Effector memory CD8-positive, alpha-beta T cell (primary cell): ENCODE measurements at places on chromosomes 7 and 10.

DNA sequence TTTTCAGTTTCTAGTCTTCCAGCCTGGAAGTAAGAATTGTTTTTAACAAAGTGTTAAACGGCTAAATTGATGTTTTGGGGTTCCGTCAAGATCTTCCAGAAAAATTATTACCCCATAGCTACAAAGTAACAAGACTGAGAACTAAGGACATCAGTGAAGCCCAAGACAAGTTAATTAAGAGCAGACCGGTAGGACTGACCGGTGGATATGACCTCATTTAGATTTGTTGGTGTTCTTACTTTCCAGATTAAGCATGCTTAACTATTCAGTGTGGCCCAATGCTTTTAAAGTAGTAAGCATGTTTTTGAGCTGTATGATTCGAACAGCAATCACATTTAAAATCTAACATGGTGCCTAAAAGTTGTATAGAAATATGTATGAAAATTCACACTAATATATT, 73.1 kb upstream of the RPA3 start:
- peaks cover 8% of the 10 kb centered on the region for H3K4me1 ChIP-seq
- H3K27ac ChIP-seq: no peak overlapping the region
- no peaks in the 10 kb centered on the region for H3K27me3 ChIP-seq
- no peak for DNase-seq
- no peak overlapping the region for H3K4me3 ChIP-seq

DNA sequence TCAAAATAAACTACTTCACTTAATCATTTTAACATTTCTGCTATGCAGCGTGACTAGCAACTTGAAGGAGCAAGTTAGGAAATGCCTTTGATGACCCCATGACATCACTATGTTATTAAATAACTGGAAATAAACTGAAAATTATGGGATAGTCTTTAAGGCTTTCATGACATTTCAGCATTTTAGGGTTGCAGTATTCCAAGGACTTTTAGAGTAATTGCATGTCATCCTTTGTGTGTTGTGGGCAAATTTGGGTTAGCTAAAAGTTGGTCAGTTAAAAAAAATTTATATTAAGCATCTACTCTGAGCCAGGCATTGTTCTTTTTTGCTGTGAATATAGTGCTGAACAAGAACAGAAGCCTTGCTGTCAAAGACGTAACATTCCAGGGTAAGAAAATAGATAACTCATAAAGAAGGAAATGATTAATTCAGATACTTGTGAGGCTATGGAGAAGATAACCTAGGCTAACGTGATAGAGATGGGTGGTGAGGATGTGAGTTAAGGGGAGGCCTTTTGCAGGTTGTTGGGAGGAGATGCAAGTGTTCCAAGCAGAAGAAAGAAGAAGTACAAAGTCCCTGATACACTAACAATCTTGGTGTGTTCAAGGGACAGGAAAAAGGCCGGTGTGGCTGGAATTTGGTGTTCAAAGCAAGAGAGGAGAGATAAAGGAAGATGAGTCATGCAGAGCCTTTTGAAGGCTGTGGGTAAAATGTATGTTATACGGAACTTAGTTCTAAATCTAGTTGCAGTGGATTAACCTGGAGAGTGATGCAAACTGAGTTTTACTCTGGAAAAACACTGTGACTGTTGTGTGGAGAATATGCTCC, 610.2 kb downstream of the AUTS2 start:
- H3K27me3 ChIP-seq: no peaks in the 10 kb centered on the region
- H3K4me3 ChIP-seq: no peak overlapping the region
- no peaks in the 10 kb centered on the region for H3K36me3 ChIP-seq
- no peak for DNase-seq
- H3K4me1 ChIP-seq: no peaks in the 10 kb centered on the region

DNA sequence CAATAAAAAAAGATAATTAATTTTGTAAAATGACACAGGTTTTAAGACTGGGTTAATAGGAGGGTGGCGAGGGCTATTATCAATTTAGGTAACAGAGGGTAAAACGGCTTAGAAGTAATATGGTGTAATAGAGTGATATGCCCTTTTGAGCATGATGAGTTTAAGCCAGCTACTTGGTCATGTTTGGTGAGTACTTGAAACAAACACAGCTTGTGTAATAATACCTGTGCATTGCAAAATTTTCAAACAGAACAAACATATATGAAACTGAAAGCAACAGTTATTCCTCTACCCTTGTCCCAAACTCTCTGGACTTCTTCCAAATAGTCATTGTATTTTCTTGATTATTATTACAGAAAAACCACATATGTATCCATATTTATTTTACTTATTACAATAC, 241.7 kb downstream of the MAGI2 start:
- H3K36me3 ChIP-seq: no peaks in the 10 kb centered on the region
- no peaks in the 10 kb centered on the region for H3K4me1 ChIP-seq
- H3K4me3 ChIP-seq: no peak overlapping the region
- no peaks in the 10 kb centered on the region for H3K27me3 ChIP-seq
- H3K27ac ChIP-seq: no peak overlapping the region

DNA sequence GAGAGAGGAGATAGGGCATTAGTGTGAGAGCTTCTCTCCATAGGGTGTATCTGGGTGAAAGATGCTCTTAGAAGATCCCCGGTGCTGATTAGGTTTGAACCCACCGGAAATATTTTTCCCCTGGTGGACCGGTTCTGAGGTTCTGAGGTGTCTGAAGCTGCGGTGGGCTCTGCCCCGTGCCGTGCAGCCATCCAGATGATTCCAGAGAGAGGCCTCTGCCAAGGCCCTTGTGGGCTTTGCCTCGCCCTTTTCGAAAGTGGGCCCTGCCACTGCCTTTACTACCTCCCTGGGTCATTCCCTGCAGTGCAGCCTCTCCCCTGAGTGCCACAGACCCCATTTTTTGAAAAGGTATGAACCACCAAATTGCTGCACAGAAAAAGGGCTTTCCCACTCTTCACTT, 2.8 kb downstream of the GIMAP8 start:
- peak overlapping the region; percentile 100 for H3K4me3 ChIP-seq
- peak; percentile 19 for DNase-seq
- peak overlapping the region; percentile 98 for H3K27ac ChIP-seq
- H3K27me3 ChIP-seq: no peaks in the 10 kb centered on the region
- H3K4me1 ChIP-seq: peaks cover 81% of the 10 kb centered on the region

GRCh38 chr10:2731940-2732339, 335.4 kb upstream of the PFKP start:
- no peak for DNase-seq
- H3K4me1 ChIP-seq: no peaks in the 10 kb centered on the region
- peaks cover 2% of the 10 kb centered on the region for H3K36me3 ChIP-seq
- no peak overlapping the region for H3K27ac ChIP-seq
- H3K4me3 ChIP-seq: no peak overlapping the region

DNA sequence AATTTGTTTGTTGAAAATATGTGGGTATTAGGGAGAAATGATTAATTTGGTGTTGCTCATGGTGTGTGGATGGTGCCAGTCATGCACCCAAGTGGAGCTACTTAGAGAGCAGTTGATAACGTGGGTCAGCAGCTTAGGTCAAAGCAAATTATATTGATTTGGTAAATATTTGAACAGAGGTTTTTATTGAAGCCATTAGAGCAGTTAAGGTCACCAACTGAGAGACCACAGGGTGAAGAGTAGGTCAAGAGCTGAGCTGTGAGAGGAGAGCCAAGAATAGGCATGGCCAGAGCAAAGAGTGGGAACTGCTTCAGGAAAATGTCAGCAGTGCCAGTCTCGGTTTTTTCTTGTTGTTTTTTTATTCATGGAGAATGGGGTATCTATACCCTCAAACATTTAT, 97.9 kb downstream of the TMEM168 start:
- H3K4me1 ChIP-seq: no peaks in the 10 kb centered on the region
- H3K4me3 ChIP-seq: no peak overlapping the region
- no peaks in the 10 kb centered on the region for H3K36me3 ChIP-seq
- H3K27me3 ChIP-seq: peaks cover 40% of the 10 kb centered on the region
- DNase-seq: no peak
